AG20443 (cell line): ENCODE measurements at places on chromosomes 16 and 17.

- DNase-seq = peak; percentile 57
Observed at GRCh38 chr17:13513039-13513405, 88.7 kb downstream of the HS3ST3A1 start.

GRCh38 chr17:6919158-6919557, 76.7 kb upstream of the ALOX12 start:
- no peak for DNase-seq

DNA sequence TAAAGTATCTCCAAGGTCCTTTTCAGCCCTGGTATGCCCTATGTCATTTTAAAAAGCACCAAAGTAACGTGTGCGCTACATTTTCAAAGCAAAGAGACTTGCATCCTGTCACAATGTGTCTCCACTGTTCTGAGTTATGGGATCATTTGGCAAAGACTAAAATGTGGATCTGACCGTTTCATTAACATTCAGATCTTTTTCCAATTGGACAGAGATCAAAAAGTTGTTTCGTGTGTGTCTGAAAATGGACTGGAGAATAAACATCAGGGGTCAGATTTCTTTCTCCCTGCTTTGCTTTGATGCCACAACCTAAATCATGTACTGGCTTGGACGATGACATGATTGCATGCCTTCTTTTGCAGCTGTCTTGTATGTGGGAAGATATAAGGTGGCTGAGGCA, 136.0 kb upstream of the NOG start:
- DNase-seq = no peak

DNA sequence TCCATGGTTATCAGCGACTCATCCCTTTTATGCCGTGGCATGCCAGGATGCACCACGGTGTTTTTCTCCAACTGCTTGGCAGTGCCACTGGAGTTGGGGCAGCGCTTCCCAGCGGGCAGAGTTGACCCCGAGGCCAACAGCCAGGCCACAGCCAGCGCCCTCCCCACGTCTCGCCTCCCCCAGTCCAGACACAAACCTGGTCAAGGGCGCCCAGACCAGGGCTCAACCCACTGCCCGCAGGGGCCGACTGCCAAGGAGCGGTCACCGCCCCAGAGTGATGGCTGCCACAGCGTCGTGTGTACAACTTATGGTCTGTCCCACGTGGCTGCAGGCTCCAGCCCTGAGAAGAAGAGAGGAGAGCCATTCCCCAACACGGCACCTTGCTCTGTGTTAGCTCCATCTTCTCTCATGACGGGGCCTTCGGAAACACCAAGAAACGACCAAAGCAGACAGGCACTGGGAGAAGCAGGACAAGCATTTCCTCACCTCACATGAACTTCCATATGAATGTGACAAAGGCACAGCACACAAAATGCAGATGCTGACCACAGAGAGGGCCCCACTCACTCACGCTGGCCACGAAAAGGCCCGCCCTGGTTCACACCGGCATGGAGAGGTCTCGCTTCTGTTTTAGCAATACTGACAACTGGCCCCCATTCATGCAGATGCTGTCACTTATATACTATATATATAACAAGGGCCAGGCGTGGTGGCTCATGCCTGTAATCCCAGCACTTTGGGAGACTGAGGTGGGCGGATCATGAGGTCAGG, 27.0 kb downstream of the AXIN1 start:
- DNase-seq = no peak

GRCh38 chr17:78820841-78821240, 19.8 kb downstream of the USP36 start:
- no peak for DNase-seq

- DNase-seq = no peak
Observed at GRCh38 chr16:49621241-49622083, 234.4 kb downstream of the ZNF423 start.

DNA sequence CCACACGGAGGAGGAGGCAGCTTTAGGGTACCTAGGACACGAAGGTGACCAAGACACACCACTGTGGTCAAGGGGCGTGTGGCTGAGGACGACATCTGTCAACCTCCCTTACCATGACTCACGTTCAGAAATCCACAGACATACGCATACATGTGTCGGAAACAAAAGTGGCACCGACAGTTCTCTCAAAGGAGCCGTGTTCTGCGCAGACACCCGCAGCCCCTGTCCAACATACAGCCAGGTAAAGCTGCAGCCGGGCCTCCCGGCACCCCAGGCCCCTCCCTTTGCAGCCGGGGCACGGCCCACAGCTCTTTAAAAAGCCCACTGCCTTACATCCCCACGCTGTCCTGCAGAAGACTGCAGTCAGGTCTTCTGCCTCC, 40.5 kb upstream of the KLHDC4 start:
- DNase-seq = peak; percentile 43

- no peak for DNase-seq
Observed at GRCh38 chr16:81216706-81217105, 21.8 kb upstream of the BCO1 start.
